Psoas muscle (tissue), 8 donors: ENCODE measurements at places on chromosomes 12 and 14.

DNA sequence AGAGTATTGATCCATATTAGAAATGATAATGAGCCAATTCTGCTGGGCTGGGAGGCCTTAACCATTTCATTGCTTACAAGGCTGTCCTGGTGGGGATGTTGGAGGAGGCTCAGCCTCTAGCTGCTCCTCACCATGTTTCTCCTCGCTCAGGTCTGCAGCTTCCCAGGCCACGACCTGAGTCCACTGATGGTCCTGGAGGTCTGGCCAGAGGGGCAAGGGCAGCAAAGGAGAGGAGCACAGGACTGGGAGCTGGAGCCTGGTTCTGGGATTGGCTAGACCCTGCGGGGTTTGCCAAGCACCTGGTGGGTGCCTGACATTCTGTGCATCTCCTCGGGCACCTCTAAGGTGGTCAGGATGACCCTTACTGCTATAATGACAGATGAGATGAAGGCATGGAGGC lies 92.6 kb downstream of the KIF26A start:
- peak; percentile 36 for DNase-seq

DNA sequence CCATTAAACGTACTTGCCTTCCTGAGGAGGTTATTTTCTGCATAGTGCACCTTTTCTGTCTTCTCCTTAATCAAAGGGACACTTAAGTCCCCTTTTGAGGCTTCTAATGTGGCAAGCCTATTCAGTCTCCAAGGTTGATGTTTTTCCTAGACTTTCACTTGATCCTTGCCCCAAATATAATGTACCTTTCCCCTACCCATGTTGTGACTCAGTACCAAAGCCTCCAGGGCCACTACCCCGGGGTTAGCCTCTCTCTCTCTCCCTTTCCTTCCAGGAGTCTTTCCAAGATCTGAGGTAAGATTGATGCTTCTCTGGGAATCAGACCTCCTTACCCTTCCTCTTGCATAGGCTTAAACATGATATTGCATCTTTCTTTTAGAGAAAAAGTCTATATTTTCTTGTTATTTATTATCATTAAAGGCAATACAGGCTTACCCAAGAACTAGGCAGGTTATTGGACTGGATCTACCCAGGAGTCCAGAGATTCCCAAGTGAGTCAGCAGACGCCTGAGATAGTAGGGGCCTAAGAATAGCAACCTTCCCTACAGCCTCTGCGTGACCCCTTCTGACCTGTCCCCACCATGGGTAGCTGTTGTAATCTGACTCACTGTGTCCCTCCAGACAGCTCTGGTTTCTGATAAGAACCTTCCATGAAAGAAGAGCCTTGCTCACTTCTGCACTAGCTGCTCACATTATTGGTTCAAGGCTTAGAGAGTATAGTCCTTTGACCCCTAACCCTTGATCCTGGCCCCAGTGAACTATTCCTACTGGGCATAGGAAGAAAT lies 172.9 kb downstream of the ZFP36L1 start:
- DNase-seq = peak; percentile 43

GRCh38 chr12:39685854-39686657 lies 66.5 kb upstream of the ABCD2 start:
- no peak for DNase-seq

GRCh38 chr12:19215115-19215514 lies 85.6 kb downstream of the PLEKHA5 start:
- DNase-seq = no peak

DNA sequence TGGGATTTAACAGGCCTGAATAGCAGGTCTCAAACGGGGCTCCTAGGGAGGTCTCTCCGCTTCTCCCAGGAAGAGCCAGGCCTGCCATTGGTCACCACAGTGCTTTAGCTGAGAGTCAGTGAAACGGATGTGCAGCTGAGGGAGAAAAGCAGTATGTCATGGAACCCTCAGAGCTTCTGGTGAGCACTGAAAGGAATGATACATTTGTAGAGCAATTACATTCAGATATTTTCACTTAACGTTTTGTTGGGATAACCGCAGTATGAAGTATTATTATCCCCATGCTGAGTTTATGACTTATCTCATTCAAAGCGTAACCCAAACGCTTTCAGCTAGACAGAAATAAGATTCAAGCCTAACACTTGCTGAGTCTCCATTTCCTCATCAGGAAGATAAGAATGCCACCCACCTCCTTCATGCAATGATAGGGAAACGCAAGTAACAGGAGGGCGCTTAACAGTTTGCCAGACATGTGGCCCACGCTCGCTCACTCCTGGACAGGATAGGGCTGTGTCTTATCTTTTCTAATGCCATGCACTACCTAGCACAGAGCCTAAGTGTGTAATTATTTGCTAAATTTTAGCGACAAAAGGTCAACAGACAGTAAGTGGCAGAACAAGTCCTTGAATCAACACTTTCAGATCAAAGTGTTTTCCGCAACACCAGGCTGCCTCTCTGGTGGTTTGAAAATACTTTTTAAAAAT lies 28.2 kb downstream of the DAD1 start:
- no peak for DNase-seq

DNA sequence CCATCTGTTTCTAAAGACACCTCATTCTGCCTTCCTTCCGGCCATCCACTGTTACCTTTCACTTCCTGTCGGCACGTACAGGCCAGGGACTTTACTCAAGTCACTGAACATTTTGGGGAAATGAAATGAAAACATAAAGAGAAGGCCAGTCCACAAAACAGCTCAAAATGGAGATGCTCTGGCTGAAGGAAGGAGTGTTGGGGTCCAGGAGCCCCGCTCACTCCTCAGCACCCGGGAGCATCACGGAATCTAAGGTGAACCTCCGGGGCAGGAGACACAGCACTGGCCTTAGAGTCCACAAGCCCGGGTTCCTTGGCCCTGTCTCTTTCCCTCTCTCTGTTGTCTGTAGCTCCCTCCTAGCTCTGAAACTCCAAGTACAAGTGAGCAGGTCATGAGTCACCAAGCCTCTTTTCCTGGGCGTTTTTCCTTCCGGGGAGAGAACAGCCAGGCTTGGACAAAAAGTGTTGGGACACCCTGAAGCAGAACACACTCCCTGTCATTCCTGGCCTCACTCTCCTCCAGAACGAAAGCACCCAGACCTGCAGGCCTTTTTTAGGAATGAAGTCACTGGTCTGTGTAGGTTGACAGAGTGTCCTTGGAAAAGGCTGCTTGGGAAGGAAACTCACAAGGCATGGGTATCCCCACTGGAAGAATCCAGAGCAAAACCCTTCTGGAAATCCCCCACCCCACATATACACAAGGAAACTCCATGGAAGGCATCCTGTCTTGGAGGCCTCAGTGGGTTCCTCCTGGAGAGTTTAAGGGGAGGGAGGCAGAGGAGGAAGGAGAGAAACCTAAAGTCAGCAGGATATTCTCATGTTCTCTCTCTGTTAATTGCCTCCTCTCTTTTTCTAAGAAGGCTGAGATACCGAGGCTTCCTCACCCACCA lies 245.3 kb downstream of the ZFP36L1 start:
- DNase-seq = peak; percentile 73

DNA sequence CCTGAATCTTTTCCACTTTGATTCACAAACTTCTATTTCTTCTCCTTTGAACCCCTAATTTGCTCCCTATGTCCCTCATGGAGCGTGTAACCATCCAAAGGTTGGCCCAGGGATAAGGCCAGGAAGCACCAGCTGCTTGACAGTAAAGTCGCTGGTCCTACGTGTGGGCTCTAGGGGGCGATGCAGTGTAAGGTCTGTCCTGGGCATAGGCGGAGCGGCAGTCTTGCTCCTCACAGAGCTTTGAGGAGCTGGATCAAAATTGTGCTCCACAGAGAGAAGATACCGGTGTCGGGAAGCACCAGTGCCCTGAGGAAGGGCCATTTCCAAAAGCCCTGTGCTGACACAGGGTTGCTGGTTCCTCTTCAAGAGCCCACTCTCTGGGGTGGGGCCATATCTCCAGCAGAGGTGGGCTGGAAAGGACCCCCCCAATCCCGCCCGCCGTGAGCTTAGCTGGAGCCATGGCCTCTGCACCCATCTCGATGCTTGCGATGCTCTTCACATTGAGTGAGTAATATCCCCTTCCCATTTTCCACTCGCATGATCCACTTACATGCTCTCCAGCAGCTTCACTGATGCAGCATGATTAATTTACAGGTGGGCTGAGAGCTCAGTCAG lies 49.9 kb upstream of the OR4E1 start:
- DNase-seq = no peak

GRCh38 chr12:116887244-116887643 lies 6.0 kb upstream of the HRK start:
- DNase-seq = no peak

DNA sequence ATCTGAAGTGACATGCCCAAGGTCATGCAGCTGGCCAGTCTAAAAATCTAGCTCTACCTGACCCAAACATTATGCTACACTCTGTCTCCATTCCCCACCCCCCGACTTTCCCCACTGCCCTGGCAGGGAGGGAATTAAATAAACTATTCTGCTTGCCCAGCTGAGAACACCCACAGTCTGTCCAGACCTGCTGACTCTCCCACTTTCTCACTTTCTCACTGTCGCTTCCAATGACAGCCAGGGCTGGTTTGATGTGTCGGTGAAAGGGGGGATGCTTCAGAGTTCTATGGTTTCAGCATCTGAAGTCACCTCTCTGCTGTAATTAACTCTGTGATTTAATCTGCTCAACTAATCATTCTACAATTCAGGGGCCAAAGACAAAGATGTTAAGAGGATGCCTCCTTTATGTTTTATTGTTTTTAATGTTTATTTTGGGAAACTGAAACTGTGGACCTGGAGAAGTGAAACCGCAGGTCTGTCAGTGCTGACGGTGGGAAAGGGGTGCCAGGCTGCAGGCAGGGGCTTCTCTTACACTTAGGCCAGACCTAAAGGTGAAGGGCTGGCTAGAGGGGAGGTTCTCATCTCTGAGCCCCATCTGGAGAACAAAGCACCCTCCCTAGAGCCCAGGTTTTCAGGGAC lies 8.1 kb upstream of the MSI1 start:
- DNase-seq = no peak
